COR-L47 (cell line): ENCODE measurements at places on chromosomes 3 and 15.

DNA sequence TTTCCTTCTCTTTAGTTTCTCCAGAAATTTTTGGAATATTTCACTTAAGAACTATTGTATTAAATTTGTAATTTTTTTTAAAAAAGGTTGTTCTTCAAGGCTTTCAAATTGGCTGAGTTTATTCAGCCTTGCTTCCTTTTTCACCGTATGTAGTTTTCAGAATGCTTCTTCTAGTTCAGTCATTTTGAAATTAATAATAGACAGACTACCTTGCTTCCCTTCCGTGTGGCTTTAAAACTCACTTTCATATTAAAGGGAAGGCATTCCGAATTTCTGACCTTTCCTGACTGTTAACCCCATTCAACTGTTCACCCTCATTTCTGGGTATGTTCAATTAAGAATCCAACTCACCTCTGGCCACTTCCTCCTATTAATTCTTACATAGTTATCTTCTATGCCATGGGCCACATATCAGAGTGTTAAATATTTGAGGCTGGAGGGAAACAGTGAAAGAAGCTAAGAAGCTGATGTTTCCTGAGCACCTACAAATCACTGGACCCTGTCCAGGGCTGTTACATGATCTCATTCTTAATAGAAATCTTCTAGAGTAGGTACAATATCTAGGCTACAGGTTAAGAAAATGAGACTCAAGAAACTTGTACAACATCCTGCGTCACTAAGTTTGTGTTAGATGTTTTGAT is 237.5 kb downstream of the P3H2 start:
- DNase-seq: no peak

- DNase-seq: no peak
Observed at GRCh38 chr3:123766193-123767008, 117.7 kb downstream of the MYLK start.

DNA sequence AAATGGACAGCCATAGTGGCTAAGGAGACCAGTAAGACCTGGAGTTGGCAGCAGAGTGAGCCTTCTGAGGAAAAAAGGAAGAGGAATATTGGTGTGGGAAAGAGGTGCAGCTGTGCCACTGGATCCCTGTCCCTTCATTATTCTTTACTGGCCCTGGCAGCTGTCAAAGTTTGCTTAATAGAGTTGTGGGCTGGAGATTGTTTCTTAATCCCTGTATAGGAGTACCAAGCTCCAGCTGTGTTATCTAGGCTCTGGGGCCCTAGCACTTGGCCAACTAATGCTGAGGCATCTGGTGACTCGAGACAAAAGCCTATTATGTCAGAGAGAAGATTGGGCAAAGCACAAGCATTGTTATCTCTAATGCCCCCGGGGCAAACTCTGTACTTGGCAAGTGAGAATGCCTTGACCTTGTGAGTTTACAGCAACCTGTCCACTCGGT is 61.4 kb downstream of the ZNF609 start:
- DNase-seq: peak; percentile 71

- DNase-seq: peak; percentile 11
Observed at GRCh38 chr3:170768334-170768801, 101.6 kb downstream of the RPL22L1 start.

DNA sequence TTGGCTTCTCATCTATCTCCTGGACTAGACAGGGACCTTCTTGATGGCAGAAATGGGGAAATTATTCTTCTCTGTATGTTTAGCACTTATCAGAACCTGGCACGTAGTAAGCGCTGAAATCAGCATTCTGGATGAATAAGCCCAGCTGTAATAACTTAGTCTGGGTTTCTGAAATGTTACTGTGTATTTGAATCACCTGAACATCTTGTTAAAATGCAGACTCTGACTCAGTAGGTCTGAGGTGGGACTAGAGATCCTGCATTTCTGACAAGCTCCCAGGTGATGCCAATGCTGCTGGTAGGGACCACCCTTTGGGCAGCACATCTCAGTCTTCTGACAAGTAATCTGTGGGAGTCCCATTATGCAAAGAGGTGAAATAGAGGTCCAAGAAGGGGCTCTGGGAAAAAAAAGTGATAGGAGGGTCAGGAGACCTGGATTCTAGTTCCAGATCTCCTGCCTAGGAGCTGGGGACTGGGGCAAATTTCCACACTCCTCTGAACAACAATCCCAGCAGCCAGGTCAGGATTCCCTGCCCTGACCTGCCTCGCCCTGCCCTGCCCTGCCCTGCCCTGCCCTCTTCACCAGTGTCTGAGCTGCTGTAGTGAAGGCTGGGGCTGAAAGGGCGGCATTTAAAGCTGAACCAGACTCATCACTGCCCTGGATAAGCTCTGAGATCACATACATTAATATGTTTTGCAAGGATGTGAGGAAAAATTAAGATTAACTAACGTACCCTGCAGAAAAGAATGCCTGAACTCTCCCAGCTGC is 17.2 kb upstream of the SLC6A11 start:
- DNase-seq: no peak

- DNase-seq: no peak
Observed at GRCh38 chr3:146139586-146140110, 21.3 kb downstream of the PLOD2 start.

DNA sequence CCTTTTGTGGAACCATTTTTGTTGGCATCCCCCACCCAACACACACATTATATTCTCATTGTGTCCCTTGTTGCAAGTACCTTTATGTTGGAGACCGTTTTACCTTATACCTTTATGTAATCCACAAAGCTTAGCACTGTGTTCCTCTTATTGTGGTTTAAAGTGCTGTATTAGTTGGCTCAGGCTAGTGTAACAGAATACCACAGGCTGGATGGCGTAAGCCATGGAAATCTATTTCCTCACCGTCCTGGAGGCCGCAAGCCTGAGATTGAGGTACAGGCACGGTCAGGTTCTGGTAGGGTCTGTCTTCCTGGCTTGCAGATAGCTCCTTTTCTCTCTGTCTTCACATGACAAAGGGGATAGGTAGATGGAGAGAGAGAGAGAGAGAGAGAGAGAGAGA is 302.8 kb downstream of the ROBO2 start:
- DNase-seq: no peak

DNA sequence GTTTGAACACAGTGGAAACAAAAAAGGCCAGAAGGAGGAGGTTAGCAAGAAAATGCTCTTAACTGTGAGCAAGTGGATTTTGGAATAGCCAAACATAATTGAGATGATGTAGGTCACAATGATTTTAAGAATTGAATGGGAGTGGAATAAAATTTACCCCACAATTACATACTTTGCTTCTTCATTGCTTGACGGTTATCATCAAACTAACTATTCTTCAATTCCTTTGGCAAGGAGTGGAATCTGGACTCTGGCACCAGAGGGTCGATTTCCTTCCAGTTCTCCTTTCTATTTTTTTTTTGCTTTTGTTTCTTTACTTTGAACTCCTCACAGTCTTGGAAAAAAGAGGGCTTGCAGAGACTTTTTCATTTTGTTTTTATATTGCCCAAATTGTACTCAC is 634.5 kb upstream of the TGFBR2 start:
- DNase-seq: no peak

DNA sequence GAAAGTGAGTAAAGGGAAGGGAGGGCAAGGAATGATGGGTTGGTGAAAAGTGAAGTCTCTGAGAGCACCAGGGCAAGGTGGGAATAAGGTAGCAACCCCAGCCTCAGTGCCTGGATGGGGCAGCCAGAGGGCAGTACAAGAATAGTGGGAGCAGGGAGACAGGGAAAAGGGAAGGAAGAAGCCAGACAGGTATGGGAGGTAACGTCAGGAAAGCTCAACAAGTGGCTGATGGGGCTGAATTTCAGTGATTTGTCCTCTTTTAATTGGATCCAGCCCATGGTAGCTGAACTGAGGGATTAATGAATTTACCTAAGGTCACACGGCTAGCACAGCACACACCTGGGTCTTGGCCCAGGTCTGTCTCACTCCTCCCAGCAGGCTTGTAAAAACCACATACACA is 12.6 kb downstream of the RORA start:
- DNase-seq: peak; percentile 19

DNA sequence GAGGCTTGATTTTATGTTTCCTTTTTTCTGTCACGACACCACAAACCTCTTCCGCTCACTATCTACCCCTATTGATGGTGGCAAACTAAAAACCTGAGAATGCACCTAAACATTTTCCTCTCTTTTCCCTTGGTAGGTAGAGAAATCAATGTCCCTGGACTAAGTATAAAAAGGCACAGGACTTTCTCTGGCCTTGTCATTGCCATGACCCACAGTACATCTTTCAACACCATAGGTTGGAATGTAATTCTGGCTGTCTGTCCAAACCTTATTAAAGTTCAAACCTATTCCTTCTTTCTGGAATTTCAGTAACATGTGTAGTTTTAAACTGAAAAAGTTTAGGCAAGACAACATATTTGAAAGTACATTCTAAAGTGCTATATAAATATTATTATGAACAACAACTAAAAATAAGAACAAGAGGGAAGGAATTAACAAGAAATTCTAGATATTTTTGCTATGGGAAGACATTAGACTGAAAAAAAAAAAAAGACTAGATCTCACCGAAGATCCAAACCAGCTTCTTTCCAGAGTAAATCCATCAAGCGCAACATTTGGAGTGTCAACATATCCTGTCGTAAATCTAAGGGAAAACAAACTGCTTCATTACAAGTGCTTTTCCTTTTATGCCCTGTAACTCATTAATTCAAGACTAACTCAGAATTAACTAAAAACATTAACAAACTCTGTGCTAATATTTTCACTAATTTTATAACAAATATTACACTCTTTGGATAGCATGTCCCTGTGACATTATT is 73.1 kb downstream of the FAIM start:
- no peak for DNase-seq

- DNase-seq: no peak
Observed at GRCh38 chr15:78913012-78913411, 31.8 kb downstream of the CTSH start.

DNA sequence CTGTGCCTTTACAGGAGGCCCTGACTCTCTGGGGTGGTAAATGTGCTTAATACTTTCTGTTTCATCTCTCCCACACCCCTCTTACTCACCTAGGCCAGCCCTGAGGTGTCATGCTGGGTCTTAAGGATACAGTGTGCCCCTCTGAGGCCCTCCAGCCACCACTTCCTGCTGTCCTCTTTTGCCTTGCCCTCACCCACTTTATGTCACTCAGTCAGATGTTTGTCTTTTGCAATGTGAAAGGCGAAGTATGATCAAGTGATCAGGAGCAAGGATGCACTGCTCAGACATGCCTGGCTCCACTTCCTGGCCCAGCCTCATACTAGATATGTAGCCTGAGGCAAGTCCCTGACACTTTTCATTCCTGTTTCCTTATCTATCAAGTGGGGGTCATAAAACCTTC is 339.0 kb upstream of the NR2E3 start:
- no peak for DNase-seq

DNA sequence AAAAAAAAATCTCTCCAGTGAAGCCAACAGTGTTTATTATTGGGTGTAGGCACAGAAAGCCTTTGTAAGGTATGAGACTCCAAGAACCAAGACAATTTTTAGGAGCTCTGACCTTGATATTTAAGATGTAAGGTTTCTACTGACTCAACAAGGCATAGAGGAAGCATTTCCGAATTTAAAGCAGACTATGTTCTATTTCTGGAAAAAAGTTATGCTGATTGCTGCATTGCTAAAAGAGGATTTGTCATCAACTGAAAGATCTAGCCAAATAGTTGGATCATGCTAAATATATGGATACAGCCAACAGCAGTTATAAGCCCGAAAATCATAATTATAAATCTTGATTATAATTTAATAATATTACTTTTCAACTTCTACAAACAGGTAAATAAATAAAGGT is 53.3 kb upstream of the MELTF start:
- no peak for DNase-seq

GRCh38 chr3:26108846-26109489 is 319.1 kb downstream of the OXSM start:
- no peak for DNase-seq

- no peak for DNase-seq
Observed at GRCh38 chr3:120338517-120338916, 10.6 kb downstream of the LRRC58 start.

DNA sequence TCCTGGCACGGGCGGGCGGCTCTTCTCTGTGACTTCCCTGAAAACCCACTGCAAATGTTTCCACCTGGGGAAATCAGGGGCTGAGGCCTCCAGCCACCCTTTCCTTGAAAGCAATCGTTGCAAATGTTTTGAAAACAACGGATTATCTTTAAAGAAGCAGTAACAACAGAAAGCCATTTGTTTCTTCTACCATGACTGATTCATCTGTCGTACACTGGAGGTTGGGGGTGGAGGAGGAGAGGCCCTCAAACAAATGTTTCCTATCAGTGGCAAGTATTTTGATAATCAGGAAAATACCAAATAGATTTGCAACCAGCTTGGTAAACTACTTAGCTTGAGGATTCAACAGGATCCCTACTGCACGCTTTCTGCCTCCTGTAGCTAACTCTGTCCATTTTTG is 114.9 kb downstream of the PDZRN3 start:
- no peak for DNase-seq

GRCh38 chr3:127473244-127474024 is 117.1 kb downstream of the TPRA1 start:
- no peak for DNase-seq

DNA sequence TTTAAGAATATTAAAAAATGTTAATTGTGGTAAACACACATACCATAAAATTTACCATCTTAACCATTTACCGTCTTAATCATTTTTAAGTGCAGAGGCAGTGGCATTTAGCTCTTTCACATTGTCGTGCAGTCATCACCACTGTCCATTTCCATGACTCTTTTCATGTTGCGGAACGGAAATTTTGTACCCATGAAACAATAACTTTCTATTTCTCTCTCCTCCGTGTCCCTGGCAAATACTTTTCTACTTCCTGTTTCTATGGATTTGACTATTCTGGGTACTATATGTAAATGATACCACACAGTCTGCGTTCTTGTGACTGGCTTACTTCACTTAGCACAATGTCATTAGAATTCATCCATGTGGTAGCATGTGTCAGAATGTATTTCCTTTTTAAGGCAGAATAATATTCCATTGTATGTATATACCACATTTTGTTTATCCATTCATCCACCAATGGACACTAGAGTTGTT is 27.9 kb downstream of the AKAP13 start:
- DNase-seq: no peak

DNA sequence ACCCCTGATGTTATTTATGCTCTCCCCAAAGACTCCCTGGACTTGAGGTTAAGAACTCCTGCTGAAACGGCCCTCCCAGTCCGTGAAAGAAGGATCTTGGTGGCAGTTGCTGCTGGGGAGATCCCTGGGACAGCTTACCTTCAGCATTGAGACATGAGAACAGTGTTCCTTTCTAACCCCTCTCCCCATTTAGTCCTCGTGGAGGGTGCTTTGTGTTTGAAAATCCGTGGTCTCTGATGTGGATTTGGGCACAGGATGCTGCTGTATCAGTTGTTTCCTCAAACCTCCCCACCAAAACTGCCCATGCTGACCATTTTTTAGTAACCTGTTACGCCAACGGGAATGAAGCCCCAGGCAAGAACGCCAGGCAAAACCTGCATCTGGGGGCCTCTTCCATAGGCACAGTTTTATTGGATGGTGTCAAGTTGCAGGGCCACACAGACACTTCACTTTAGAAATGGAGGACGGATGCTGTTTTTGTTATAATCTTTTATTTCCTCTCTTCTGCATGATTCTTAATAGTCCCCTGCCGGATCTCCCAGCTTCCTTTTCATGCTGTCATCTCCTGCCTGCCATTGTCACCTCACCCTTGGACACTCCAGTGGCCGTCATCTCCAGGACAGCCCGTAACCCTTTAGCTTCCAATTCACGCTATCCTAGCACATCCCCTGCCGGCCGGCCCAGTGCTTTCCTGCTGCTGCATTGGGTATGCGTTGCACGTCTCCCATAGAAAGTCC is 31.7 kb upstream of the CEMIP start:
- no peak for DNase-seq

- DNase-seq: no peak
Observed at GRCh38 chr3:54906763-54907162, 21.1 kb downstream of the LRTM1 start.

- DNase-seq: peak; percentile 13
Observed at GRCh38 chr15:49370782-49371181, 52.3 kb upstream of the FGF7 start.
